Cerebellar nuclear complex (tissue), 1 donor: ENCODE measurements at places on chromosomes 12 and 14.

GRCh38 chr12:107891967-107892366, 117.5 kb downstream of the ASCL4 start:
- DNase-seq, result no peak

DNA sequence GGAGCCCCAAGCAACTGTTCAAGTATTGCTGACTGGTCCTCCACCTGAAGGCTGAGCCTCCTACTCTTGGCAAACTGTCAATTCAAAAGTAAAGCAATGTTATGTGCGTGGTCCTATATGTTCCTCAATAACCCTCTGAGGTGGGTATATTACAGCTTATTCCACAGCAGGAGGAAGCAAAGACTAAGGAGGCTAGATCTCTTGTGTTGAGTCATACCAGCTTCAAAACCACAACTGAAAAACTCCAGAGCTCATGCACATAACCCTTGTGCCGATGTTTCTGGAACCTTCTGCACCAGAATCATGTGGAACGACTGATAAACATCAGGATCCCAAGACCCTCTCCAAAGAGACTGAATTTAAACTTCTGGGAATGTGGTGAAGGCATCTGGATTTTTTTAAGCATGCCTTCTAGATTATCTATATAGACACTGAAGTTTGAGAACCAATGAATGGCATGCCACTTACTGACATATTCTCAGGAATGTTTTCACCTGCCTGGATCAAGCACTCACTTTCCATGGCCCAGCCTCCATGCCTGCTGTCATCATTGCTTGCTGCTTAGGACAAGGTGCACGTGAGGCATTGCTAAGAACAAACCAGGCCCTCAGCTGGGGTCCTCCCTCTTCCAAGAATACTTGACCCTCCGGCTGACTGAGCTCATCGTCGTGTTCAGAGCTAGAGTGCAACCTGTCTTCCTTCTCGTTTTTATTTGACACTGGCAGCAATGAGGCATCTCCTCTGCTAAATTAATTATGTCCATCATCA, 194.7 kb downstream of the BCL11B start:
- no peak for DNase-seq

DNA sequence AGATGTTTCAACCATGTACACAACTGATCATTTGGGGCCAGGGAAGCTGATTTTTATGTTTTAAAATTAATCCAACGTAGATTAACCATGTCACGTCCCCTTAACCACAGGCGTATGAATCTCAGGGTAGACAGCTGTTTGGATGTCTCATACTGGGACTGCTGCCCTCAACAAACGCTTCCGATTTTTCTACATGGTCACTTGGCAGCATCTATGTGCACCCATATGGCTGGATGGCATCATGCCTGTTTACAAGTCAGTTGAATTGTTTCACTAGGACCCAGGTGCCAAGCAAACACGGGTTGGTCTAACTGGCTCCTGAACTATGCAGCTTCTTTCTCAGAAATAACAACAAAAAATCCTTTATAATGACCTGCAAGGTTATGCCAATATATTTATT, 393.8 kb downstream of the NPAS3 start:
- DNase-seq, result no peak

- no peak for DNase-seq
Observed at GRCh38 chr12:47188576-47189441, 109.0 kb upstream of the AMIGO2 start.

DNA sequence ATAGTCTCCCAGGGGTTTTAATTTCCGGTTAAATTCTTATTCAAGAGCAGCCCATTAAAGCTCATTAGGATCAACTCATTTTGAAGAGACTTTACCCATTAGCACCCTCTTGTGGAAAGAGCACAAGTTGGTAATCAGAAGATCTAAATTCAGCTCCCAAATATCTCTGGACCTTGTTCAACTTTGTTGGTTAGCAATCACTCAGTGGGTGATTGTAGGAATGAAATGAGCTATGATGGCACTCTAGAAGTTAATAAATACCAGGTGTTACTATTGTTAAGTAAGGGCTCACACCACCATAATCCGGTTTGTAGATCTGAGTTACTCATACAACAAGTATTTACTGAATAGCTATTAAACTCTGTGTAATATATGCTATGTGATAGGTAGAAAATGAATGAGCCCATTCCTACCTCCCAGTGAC, 42.9 kb downstream of the TRIP11 start:
- DNase-seq, result no peak

- no peak for DNase-seq
Observed at GRCh38 chr14:68459480-68460136, 333.3 kb downstream of the ZFP36L1 start.

- DNase-seq, result no peak
Observed at GRCh38 chr12:132559652-132560363, 50.6 kb downstream of the LRCOL1 start.

GRCh38 chr12:47032644-47033043, 46.8 kb upstream of the PCED1B start:
- DNase-seq, result no peak

DNA sequence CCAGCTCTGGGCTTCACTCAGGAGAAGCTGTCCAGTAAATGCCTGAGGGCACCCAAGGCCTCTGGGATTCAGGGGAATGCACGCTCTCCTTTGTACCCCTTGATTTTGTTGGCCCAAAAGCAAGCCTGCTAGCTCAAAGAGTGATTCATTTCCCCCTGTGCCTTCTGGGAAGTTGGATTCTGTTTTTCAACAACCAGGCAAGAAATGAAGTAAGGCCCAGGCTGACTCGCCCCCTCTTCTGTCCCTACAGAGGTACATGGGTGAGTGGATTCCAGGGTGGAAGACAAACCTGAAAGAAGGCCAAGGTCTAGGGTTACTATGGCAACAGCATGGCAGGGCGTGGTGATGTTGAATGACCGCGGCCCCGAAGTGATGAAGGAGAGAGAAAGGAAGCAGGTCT, 9.3 kb upstream of the SERPINA5 start:
- no peak for DNase-seq

DNA sequence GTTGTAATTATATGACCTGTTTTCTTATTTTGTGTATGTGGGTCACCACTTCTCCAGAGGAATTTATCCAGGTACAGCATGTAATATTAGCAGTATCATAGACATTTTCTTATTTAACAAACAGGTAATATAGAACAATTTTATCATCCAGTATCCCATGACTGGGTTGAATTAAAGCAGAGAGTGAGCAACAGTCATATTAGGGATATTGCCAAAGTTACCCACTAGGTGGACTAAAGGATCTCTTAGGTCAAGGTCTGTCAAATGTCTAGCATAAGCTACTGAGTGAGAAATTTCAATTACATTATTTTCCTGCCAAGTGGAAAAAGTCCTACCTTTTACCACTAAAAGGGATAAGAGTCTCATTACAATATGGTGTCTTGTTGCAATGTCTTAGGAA, 62.1 kb upstream of the TRIM9 start:
- DNase-seq, result no peak

GRCh38 chr14:51331486-51332367, 91.7 kb downstream of the TMX1 start:
- no peak for DNase-seq

GRCh38 chr12:15688202-15688736, 100.9 kb downstream of the EPS8 start:
- DNase-seq, result no peak

DNA sequence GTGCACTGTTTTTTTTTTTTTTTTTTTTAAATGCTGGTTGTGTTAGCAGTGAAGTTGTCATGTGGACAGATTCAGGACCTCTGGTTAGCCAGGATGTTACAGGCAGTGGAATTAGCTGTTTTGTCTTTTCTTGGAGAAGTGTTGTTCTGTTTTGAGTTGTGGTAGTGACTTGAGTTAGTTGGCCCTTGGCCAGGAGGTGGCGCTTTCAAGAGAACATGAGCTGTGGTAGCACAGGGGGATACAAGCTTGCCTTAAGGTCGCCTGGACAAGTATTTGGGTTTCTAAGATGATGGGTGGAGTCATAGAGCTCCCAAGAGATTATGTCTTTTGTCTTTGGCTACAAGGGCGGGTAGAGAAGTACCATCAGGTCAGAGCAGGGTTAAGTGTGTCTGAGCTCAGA, 33.3 kb upstream of the CCDC198 start:
- no peak for DNase-seq

- DNase-seq, result no peak
Observed at GRCh38 chr14:93683226-93683625, 105.1 kb downstream of the PRIMA1 start.

- DNase-seq, result no peak
Observed at GRCh38 chr12:68587448-68587873, 23.2 kb upstream of the RAP1B start.

GRCh38 chr14:79369359-79370332, 841.7 kb downstream of the DIO2 start:
- no peak for DNase-seq

- no peak for DNase-seq
Observed at GRCh38 chr12:72031066-72031465, 92.4 kb downstream of the TPH2 start.

DNA sequence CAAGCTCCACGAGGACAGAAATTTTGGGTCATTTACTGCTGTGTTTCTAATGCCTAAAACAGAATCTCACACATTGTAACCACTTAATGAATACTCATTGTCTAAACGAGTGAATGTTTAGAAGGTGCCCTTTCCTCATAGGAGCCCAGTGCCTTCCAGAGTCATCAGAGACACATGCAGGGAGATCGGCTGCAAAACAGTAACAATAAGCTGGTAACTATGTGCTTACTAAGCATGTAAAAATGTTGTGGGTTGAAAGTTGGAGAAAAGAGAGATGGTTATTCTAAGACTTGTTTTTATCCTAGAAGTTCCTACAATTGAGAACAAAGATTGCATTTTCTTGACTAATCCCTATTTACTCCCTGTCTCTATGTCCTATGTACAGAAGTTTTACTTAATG, 7.4 kb downstream of the TESPA1 start:
- DNase-seq, result no peak

DNA sequence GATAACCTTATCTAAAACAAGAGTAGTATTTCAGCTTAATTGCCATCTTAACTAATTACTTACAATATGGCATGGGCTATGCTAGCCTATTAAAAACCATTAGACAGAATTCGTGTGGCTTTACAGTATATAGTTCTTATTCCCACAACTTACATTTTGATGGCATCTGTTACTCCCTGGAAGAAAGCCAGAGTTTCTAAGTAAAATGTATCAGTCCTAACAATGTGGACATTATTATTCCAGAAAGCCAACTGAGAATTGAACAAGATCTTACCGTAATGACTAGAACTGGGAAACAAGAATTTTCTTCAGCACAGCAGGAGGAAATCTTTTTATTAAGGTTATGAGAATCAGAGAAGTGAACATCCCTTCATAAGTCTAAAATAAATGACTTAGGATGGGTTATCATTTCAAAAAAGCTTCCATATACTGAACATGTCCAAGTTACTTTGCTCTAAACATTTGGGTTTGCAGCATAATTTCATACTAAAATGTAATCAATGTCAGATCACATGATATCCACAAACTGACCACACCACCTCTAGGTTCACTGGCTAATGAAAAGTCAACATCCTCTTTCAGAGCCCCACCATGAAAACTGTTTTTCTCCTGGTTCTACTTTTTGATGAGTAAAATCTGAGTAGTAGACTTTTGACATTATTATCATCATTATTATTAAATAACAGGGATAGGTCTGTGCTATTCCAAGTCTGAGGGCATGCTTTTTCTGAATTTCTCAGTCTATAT, 179.7 kb downstream of the SSPN start:
- no peak for DNase-seq

DNA sequence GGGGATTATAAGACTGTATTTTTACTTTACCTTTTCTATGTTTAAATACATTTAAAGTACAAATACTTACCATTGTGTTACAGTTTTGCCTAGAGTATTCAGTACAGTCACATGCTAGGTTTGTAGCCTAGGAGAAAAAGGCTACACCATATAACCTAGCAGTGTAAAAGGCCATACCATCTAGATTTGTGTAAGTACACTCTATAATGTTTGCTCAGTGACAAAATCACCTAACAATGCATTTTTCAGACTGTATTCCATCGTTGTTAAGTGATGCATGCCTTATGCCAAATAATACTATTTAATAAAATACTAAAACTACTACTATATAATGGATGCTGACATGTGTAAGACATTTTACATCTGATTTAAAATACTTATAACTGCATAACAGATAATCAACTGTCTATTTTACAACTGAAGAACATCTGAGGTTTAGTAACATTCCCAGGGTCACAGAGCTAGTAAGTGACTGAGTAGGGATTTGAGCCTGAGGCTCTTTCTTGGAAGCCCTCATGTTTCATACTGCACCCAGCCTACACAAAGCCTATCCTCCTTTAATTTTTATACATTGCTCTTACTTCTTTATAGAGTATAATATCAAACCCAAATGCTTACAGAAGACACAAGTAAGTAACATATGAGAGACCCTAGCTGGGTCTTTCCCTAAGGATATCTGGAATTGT, 296.8 kb downstream of the SYT1 start:
- DNase-seq, result no peak

DNA sequence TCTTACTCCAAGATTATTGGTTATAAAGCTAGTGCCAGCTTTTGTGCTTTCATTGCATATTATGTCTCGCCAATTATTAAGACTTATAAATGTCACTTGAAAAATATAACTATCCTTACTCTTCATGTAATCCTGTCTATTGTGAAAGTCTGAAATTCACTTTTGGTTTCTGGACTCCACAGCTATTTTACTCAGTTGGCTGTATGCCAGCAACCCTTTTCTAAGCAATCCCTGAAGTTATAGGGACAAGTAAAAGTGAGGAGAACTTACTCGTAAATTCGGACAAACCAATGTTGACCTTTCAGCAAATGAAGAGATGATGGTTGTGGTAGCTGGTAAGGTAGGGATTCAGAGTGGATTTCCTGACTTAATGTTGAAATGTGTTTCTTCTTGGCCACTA, 196.3 kb downstream of the NPAS3 start:
- no peak for DNase-seq

DNA sequence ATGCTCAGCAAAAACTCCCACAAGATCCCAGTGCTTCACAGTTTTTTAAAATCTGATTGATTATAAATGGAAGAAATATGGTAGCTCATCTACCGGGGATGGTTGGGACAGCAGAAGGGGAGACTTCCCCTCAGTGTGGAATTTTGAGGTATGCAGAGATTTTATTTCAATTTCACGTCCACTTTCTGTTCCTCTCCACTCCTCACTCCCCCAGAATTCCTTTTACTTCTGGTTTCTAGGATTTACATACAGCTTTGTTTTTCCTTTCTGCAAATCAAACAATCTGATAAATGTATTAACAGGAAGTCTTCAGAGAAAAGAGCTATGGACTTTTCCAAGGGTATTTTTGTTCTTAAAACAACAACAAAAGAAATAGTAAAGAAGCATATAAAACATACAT, 181.5 kb upstream of the ARHGAP5 start:
- no peak for DNase-seq
